IMR-90 (cell line): ENCODE measurements at places on chromosomes 16 and 17. TPM values are rescaled to one million over a fixed set of nuclear protein-coding genes. Genes with fewer than 3 reads are reported as not detected.
A peak's percentile ranks its signal among the peaks of the same experiment; 100 is the strongest.

The MYADML2 gene
- total RNA-seq: not detected in 2 replicates

The CUEDC1 gene
- 4.1 and 4.2 TPM in 2 replicates for total RNA-seq

The KCTD19 gene
- total RNA-seq: under 0.01 TPM in 1 of 2 replicates, not detected in the other

The AANAT gene
- total RNA-seq: not detected in 2 replicates

The CBFA2T3 gene
- total RNA-seq: not detected in 2 replicates

The TP53TG3D gene
- not detected in 2 replicates for total RNA-seq

- H3K27ac ChIP-seq: no peak overlapping the region
- no peaks in the 10 kb centered on the region for H3K27me3 ChIP-seq
- no peaks in the 10 kb centered on the region for H3K36me3 ChIP-seq
- DNase-seq: peak; percentile 39
- H3K4me3 ChIP-seq: no peak overlapping the region
- H3K4me1 ChIP-seq: peaks cover 2% of the 10 kb centered on the region; the same call in 1 of the 2 replicates
Measured at GRCh38 chr16:85017151-85017550, 5.8 kb upstream of the ZDHHC7 start.

DNA sequence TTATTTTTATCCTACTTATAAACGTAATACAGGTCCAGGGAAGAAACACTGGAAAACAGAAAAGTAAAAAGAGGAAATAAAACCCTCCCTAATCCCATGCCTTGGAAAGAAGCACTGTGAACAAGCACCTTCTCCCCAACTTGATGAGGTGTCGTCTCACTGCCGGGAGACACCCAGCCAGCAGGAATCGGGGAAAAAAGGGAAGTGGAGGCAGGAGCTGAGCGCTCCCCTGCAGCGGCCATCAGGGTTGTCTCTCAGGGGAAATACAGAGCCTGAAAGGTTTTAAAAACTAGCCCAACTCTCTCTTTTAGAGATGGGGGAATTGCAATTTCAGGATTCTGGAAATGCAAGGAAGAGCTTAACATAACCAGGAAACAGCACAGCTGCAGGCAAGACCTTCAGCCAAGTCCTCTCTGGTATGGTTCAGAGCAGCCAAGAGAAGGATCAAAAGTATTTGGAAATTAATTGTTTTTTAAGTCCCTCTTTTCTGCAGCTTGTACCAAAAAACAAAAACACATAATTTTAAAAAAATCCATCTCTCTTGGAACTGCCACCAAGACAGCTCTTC lies 96.3 kb upstream of the RCVRN start:
- H3K27me3 ChIP-seq: no peaks in the 10 kb centered on the region
- H3K27ac ChIP-seq: no peak overlapping the region
- no peaks in the 10 kb centered on the region for H3K36me3 ChIP-seq
- no peaks in the 10 kb centered on the region for H3K4me1 ChIP-seq
- DNase-seq: no peak

GRCh38 chr17:8137645-8138373 lies 13.9 kb upstream of the HES7 start:
- H3K27ac ChIP-seq: no peak overlapping the region
- DNase-seq: no peak
- H3K4me1 ChIP-seq: peaks cover 4% of the 10 kb centered on the region
- H3K4me3 ChIP-seq: peak overlapping the region; percentile 33; the same call in 1 of the 2 replicates
- H3K27me3 ChIP-seq: no peaks in the 10 kb centered on the region
- H3K36me3 ChIP-seq: peaks cover 13% of the 10 kb centered on the region

DNA sequence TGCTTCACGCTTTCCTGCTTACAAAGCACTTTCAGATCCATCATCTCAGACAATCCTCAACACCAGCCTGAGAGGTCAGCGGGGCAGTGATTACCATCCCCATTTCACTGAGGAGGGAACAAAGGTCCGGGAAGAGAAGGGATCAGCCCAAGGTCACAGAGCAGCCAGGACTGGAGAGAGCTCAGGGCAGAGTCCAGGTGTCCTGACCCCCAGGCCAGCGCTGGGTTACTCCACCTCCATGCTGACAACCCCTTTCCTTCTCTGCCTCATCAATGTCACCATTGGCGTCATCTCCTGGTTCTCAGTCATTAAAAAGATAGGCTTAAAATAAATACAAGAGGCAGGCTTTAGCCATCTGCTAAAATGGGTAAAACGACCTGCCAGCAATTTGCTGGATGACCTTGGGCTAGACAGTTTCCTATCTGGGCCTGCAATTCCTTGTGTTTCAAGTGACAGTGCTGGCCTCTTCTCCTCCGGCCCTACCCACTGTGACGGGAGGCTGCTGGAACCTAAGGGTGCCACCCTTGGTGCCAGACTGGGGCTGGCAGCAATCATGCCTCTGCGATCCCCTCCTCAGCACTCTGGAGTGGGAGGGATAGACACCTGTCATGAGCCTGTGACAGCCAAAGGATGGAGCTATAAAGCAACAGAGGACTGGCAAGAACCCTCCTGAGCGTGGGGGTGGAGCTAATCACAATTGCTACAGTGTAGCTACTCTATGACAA lies 79.5 kb upstream of the CCL1 start:
- no peaks in the 10 kb centered on the region for H3K4me1 ChIP-seq
- H3K36me3 ChIP-seq: no peaks in the 10 kb centered on the region
- no peak for DNase-seq
- H3K27ac ChIP-seq: no peak overlapping the region
- no peak overlapping the region for H3K4me3 ChIP-seq

DNA sequence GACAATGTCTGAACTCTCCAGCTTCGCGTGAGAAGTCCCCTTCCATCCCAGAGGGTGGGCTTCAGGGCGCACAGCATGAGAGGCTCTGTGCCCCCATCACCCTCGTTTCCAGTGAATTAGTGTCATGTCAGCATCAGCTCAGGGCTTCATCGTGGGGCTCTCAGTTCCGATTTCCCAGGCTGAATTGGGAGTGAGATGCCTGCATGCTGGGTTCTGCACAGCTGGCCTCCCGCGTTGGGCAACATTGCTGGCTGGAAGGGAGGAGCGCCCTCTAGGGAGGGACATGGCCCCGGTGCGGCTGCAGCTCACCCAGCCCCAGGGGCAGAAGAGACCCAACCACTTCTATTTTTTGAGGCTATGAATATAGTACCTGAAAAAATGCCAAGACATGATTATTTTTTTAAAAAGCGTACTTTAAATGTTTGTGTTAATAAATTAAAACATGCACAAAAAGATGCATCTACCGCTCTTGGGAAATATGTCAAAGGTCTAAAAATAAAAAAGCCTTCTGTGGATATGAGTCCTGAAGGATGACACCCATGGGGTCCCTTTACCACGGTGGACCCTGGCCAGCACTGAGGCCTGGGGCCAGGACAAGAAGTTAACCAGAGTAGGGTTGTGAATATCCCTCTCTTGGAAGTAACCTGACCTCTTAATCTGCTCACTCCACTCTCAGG lies 10.5 kb upstream of the ITGAD start:
- H3K36me3 ChIP-seq: no peaks in the 10 kb centered on the region
- H3K4me1 ChIP-seq: no peaks in the 10 kb centered on the region; the same call in 1 of the 2 replicates
- peak; percentile 40 for DNase-seq
- no peak overlapping the region for H3K4me3 ChIP-seq

DNA sequence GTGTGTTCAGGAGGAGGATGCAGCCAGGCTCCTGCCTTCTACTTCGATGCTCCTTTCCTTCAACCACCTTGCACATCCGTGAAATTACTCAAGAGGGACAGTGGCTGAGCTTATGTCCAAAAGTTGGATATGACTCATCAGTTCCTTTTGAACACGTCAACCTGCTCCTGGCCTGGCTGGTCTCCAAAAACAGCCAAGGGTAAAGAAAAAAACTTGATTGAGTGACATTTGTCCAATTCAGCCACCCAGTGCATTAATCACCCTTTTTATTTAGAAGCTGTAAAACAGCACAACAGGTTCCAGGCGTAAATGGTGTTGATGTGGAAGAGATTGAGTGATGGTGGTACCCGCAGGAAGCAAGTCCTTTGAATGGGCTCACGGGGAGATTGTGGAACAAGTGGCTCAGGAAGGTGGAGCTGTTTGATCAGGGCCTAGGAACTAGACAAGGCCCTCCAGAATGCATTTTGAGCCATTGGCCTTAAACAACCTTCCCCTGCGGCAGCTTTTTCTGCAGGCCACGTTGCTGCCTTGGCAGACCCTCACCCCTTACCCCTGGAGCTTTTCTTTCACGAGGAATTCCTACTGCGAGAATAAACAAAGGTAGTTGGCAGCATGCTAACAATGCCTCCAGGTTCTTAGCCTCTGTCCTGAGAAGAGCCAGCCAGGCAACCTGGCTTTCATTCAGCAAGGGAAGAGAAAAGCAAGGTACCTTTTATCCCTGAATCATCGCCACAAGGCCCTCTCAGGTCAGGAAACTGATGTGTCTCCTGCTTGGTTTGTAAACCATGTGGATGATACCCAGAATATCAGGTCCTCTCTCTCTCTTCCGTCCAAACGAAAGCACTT lies 173.3 kb upstream of the CACNG5 start:
- no peak overlapping the region for H3K27ac ChIP-seq
- DNase-seq: peak; percentile 56
- peaks cover 3% of the 10 kb centered on the region for H3K36me3 ChIP-seq
- no peaks in the 10 kb centered on the region for H3K4me1 ChIP-seq

- H3K36me3 ChIP-seq: no peaks in the 10 kb centered on the region
- DNase-seq: no peak
- no peaks in the 10 kb centered on the region for H3K27me3 ChIP-seq
- no peaks in the 10 kb centered on the region for H3K4me1 ChIP-seq
Measured at GRCh38 chr17:52148288-52148968, 10.1 kb downstream of the CA10 start.

GRCh38 chr16:82730901-82731300 lies 104.1 kb downstream of the CDH13 start:
- no peak overlapping the region for H3K4me3 ChIP-seq
- H3K27ac ChIP-seq: no peak overlapping the region
- no peaks in the 10 kb centered on the region for H3K27me3 ChIP-seq
- no peaks in the 10 kb centered on the region for H3K4me1 ChIP-seq
- no peak for DNase-seq
- no peaks in the 10 kb centered on the region for H3K36me3 ChIP-seq

GRCh38 chr17:42675965-42676423 lies 800 bp downstream of the PLEKHH3 start:
- H3K4me3 ChIP-seq: peak overlapping the region; percentile 82
- peak; percentile 45 for DNase-seq
- H3K4me1 ChIP-seq: peaks cover 34% of the 10 kb centered on the region
- no peaks in the 10 kb centered on the region for H3K27me3 ChIP-seq
- H3K27ac ChIP-seq: peak overlapping the region; percentile 90

GRCh38 chr16:54936979-54937670 lies 6.5 kb downstream of the IRX5 start:
- H3K36me3 ChIP-seq: no peaks in the 10 kb centered on the region
- DNase-seq: no peak
- H3K27me3 ChIP-seq: peaks cover 89% of the 10 kb centered on the region

- peak overlapping the region; percentile 65 for H3K4me3 ChIP-seq
- peaks cover 6% of the 10 kb centered on the region; the same call in 1 of the 2 replicates for H3K4me1 ChIP-seq
- DNase-seq: peak; percentile 20
- H3K36me3 ChIP-seq: no peaks in the 10 kb centered on the region
- no peaks in the 10 kb centered on the region; the same call in 1 of the 2 replicates for H3K27me3 ChIP-seq
Measured at GRCh38 chr17:488993-489757, 136.6 kb upstream of the RPH3AL start.

DNA sequence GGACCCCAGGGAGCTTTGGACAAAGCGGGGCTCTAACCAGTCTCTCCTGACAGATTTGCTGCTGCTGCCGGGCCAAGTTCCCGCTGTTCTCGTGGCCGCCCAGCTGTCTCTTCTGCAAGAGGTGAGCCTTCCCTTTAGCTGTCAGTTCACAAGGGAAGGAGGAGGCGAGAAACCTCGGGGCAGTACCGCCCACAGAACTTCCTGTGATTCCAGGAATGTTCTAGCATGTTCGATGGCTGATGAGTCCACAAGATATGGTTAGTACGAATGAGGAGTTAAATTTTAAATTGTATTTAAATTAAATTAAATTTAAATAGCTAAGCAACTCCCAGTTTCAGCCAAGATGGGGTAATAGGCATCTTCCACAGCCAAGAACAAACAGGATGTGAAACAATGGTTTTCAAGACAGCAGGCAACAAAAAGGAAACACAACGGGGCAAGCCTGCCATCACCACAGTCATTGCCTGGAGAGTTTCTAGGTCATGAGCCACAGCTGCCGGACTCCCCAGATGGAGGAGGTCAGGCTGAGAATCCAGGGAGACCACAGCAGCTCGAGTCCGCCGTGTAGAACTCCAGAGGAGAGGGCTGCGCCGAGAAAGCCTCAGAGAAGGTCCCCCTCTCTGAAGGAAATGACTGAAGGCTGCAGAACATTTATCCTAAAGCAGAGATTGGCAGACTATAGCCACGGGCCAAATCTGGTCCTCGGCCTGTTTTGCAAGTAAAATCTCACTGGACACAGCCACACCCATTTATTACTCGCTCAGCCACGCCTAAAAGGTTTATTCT lies 9.5 kb upstream of the TCF25 start:
- no peak overlapping the region for H3K4me3 ChIP-seq
- peaks cover 6% of the 10 kb centered on the region for H3K4me1 ChIP-seq
- no peak overlapping the region for H3K27ac ChIP-seq
- H3K27me3 ChIP-seq: no peaks in the 10 kb centered on the region
- peak; percentile 40 for DNase-seq
- H3K36me3 ChIP-seq: peaks cover 3% of the 10 kb centered on the region; the same call in 1 of the 2 replicates
